Cardiac muscle cell (in vitro differentiated cells and primary cell): ENCODE measurements at places on chromosomes 2 and 18. TPM values are rescaled to one million over a fixed set of nuclear protein-coding genes. Genes with fewer than 3 reads are reported as not detected.

GRCh38 chr18:63206433-63207142, 113.0 kb downstream of the BCL2 start:
- peaks cover 16% of the 10 kb centered on the region for H3K4me1 ChIP-seq
- no peak overlapping the region for H3K27ac ChIP-seq
- no peak overlapping the region for H3K4me3 ChIP-seq
- no peaks in the 10 kb centered on the region for H3K36me3 ChIP-seq
- H3K27me3 ChIP-seq, result no peaks in the 10 kb centered on the region

GRCh38 chr2:85704800-85705679, 10.9 kb downstream of the GNLY start:
- H3K4me1 ChIP-seq, result peaks cover under 1% of the 10 kb centered on the region
- DNase-seq, result no peak
- H3K27ac ChIP-seq, result no peak overlapping the region
- no peak overlapping the region for H3K4me3 ChIP-seq

GRCh38 chr18:44180683-44181082, 500.0 kb upstream of the SETBP1 start:
- no peak overlapping the region for H3K4me3 ChIP-seq
- H3K27me3 ChIP-seq, result no peaks in the 10 kb centered on the region
- no peaks in the 10 kb centered on the region for H3K36me3 ChIP-seq
- no peak overlapping the region for H3K27ac ChIP-seq
- no peaks in the 10 kb centered on the region for H3K4me1 ChIP-seq

Gene DCTN1
- 164 and 178 TPM in 2 replicates for polyA plus RNA-seq

Gene ERBB4
- polyA plus RNA-seq, result 42.1 and 54.6 TPM in 2 replicates
